ENCODE measurements at places on chromosomes 4 and X.

DNA sequence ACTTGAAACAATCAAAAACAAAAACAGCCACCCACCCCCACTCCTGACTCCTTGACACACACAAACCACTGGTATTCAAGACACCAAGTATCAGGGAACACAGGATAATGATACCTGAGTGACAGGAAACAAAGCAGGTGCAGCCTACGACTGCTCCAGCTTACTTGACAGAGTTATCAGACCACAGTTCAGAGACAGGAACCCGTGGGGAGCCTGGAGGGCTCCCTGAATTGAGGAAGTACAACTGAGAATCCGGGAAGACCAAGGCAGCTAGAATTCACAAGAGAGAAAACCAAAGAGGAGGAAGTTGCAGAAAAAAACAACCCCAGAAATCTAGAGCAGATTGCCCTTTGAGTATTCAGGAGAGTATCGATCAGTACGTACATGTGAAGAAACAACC lies 20.5 kb downstream of the COMMD8 start:
- DNase-seq, result no peak

DNA sequence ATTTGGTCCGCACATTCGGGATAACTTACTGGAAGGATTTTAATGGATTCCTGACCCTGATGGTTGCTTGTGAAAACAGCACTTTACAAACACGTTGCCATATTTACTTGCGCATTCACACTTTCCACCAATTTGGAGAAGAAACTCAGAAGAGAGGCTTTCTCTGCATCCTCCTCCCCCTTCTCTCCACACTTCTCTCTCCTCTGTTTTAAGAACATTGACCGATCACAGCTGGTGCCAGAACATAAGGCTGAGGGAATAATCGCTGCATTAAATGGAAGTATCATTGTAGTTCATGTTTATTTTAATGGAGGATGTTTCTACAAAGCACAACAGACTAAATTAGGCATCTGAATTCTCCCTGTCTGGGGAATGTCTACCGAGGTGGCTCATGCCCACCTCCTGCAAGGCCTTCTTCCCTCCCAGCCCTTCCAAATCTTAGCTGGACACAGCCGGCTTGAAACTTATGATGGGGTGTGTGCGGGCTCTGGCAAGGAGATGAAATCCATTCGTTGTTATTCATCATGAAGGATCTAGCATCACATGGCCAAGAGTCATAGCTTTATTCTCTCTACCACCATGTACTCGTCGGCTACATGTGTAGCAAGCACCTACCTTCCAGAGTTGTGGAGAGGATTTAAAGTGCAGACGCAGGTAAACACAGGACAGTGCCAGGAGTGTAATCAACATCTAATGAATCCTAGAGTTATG lies 204.1 kb downstream of the LDB2 start:
- DNase-seq, result no peak

GRCh38 chrX:39196192-39197102 lies 395.2 kb downstream of the MID1IP1 start:
- DNase-seq, result no peak

GRCh38 chr4:20687864-20688263 lies 12.4 kb upstream of the PACRGL start:
- DNase-seq, result peak; percentile 97

DNA sequence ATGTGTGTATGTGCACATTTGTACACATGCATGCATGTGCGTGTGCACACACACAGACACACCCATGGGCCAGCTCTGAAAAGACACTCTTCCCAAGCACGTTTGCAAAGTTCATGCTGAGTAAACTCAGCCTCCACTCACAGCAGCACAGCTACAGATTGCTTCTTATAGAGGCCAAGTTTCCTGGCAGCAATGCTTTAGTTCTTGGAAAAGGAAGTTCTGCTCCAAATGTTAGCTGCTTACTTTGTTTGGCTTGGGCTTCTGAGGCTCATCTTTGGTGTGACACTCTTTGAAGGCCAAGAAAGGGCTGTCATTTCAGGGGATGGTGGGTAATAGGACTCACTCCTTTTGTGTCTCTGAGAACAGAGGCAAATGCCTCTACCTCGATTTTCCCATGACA lies 6.6 kb downstream of the PLP1 start:
- no peak for DNase-seq

GRCh38 chr4:155353923-155354540 lies 22.7 kb downstream of the MAP9 start:
- DNase-seq, result no peak

GRCh38 chr4:139025841-139026240 lies 10.3 kb downstream of the NOCT start:
- no peak for DNase-seq

- peak; percentile 91 for DNase-seq
Observed at GRCh38 chr4:150302553-150302952, 224.3 kb downstream of the DCLK2 start.

DNA sequence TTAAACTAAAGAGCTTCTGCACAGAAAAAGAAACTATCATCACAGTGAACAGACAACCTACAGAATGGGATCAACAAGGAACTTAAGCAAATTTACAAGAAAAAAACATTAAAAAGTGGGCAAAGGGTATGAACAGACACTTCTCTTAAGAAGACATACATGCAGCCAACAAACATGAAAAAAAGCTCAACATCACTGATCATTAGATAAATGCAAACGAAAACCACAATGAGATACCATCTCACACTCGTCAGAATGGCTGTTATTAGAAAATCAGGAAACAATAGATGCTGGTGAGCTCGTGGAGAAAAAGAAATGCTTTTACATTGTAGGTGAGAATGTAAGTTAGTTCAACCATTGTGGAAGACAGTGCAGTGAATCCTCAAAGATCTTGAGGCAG lies 27.8 kb downstream of the PAPSS1 start:
- DNase-seq, result no peak

GRCh38 chr4:172826861-172827260 lies 341.8 kb upstream of the GALNT7 start:
- no peak for DNase-seq

- DNase-seq, result no peak
Observed at GRCh38 chr4:124863040-124863545, 150.6 kb upstream of the ANKRD50 start.

DNA sequence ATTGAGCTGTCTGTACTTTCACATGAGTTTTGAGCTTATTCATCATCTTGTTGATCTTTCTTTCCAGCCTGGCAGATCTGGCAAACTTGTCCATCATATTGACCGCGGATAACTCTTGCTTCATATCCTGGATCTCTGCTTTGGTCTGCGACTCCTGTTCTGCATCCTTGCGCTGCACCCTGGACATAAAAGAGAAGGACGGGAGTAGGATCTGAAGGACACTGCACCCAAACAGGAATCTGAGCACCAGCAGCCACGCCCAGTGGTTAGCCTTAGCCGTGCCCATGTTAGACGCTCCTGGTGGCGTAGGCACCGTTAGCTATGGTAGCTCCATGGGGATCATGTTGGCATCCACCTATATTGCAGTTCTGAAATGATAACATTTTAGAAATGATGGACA lies 56.6 kb downstream of the LARP7 start:
- no peak for DNase-seq

- no peak for DNase-seq
Observed at GRCh38 chr4:154946113-154946512, 165.0 kb downstream of the RBM46 start.

DNA sequence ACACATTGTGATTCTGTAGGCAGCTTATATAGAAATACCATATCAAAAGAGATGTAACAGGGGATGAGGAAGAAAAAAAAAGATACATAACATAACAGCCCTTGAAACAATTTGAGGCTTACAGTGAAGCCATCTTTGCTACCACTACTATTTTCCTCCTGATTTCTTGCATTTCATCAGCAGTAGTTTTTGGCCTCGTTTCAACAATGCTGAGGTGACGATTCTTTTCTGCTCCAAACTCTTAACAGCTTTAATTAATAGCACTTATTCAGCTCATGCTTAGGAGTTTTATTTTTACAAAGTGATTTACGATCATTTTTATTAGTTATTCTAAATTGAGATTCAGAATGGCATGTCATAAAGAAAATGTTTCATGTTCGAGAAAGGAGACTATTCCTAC lies 163.2 kb downstream of the DCK start:
- no peak for DNase-seq

GRCh38 chr4:123127875-123128274 lies 205.5 kb upstream of the NUDT6 start:
- DNase-seq, result no peak

- DNase-seq, result no peak
Observed at GRCh38 chr4:176745902-176746301, 46.8 kb downstream of the VEGFC start.

DNA sequence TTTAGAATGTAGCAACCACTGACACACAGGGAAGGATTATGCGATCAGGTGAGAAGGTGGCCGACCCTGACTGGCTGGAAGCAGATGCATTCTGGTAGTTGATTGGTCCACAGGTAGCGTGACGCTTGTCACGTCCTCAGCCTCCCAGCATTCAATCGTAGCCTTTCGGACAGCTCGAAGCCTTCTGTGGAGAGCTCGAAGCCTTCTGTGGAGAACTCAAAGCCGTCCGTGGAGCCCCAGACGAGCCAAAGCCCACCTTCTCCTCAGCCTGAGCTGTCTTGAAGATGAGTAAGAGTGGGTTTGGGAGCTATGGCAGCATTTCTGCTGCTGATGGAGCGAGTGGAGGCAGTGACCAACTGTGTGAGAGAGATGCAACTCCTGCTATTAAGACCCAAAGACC lies 319 bp downstream of the RPA4 start:
- no peak for DNase-seq

DNA sequence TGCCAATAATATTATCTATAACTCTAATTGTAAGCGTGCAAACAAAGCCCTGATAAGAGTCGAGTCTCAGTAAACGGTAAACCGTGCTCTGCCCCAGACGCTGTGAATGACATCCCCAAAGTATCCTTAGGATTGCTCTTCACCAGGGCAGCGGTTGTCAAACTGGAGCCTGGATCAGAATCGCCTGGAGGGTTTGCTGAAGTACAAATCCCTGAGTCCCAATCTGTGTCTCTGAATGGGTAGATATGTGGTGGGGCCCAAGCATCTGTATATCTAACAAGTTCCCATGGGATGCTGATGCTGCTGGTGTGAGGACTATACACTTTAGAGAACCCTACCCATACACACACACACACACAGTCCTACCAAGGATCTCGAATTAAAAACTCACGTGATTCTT lies 813 bp upstream of the APBB2 start:
- no peak for DNase-seq

DNA sequence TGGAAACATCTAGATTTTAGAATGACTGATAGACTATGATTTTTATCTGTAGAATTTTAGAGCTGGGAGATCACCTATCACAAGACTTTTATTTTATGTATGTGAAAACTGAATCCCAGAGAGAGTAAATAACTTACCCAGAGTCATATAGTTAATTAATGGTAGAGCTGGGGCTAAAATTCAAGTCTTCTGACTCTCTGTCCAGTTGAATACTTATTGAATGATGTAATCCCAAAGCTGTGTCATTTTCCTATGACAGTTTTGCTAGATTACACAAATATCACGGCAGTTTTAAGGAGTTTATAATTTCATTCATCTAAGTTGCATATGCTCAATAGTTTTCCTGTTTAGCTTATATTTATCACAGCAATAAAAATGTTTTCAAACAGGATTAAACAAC lies 6.7 kb downstream of the NRK start:
- DNase-seq, result no peak

DNA sequence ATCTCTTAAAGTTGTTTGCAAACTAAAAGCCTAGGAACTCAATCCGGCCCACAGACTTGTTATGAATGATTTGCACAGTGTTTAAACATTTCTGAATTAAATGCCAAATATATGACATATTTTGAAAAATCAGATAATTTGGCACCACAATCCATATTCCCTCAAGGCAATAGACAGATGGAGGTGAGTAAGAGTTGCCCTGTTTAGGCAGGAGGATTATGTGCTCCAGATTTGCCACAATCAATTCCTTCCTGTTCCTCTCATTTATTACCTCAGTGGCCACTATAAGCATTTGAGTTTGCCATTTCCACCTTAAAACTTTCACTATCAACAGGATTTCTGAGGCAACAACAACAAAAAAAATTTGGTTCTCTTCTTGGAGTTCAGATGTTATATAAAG lies 18.7 kb downstream of the UBA6 start:
- DNase-seq, result no peak

DNA sequence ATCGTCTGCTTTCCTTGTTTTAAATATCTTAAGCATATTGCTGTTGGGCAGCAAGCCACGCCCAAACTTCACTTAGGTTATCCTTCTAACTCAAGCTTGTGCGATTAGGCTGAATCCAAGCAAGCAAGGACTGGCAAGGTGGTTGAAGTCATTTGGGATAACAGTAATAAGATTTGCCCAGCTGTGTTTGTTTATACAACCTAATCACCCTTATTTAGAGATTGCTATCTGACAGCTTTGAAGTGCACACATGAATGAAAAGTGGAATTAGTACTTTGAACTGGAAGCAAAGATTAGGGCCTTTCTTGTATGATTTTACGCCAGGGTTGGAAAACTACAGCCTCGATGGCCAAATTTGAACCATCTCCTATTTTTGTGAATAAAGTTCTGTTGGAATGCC lies 182.1 kb downstream of the ASB9 start:
- no peak for DNase-seq

GRCh38 chrX:20046864-20047263 lies 56.0 kb upstream of the BCLAF3 start:
- no peak for DNase-seq

- DNase-seq, result peak; percentile 69
Observed at GRCh38 chrX:139974471-139974870, 9.2 kb upstream of the CXorf66 start.

- no peak for DNase-seq
Observed at GRCh38 chr4:128917781-128918180, 108.3 kb downstream of the JADE1 start.

- DNase-seq, result no peak
Observed at GRCh38 chr4:3630598-3631543, 98.6 kb upstream of the LRPAP1 start.

DNA sequence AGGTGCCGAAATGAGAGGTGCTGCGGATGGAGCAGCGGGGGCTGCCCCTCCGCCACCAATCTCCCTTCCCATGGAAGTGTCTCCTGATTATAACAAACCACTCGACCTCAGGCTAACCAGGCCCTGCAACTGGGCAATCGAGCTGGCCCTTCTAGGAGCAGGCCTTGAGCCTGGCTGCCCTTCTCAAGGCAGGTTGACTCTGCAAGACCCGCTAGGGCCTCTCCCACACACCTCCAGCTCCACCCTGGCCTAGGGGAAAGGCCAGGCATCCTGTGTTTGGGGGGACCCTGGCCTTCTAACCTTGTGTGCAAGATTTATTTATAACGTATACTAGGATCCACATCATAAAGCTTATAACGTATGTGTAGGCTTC lies 3.7 kb upstream of the BCOR start:
- no peak for DNase-seq

DNA sequence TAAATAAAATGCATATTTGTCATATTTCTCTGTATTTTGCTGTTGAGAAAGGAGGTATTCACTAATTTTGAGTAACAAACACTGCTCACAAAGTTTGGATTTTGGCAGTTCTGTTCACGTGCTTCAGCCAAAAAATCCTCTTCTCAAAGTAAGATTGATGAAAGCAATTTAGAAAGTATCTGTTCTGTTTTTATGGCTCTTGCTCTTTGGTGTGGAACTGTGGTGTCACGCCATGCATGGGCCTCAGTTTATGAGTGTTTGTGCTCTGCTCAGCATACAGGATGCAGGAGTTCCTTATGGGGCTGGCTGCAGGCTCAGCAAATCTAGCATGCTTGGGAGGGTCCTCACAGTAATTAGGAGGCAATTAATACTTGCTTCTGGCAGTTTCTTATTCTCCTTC lies 3.3 kb downstream of the HTT start:
- DNase-seq, result no peak
